RPMI7951 (cell line): ENCODE measurements at places on chromosomes 12 and 14.

DNA sequence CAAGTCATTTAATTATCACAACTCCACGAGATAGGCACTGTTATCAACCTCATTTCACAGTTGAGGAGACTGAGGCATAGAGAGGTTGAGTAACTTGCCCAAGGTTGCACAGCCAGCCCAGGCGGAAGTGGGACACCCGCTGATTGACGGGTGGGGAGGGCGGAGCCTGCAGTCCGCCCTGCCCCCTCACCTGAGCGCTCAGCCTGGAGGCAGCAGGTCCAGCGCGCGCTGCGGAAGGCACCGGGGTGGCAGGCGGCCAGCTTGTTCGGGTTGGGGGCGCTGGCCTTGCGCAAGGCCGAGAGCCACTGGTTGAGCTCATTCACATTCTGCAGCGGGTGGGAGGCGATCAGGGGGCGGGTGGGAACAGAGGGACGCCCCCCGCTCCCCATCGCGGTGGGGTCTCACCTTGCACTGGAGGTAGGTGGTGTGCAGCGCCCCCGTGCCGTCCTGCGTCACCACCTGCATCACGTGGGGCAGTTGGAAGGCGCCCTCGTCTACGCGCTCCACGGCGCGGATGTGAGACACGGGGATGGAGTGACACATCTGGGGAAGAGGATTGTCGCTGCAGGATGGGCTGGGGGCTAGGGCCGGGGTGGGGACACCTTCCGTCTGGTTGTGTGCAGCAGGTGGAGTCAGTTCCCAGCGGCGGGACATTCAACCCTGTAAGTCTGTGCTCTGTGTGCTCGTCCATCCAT lies 31.7 kb downstream of the RASAL1 start:
- DNase-seq: no peak

GRCh38 chr12:1811281-1811947 lies 9.0 kb upstream of the LRTM2 start:
- peak; percentile 26 for DNase-seq

DNA sequence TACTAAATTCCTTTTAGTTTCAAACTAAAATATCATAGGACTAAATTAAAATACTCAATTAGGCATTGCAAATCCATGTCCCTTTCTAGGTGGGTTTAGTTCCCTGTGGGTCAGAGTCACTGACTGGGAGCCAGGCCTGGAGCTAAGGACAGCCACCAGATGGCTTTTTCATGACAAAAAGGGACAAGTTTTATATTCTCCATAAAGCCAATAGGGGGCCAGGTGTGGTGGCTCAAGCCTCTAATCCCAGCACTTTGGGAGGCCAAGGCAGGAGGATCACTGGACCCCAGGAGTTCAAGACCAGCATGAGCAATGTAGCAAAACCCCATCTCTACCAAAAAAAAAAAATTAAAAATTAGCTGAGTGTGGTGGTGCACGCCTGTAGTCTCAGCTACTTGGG lies 35.4 kb upstream of the EIF5 start:
- no peak for DNase-seq

- no peak for DNase-seq
Observed at GRCh38 chr12:103830730-103831320, 10.2 kb downstream of the NT5DC3 start.

- DNase-seq: no peak
Observed at GRCh38 chr14:98551028-98551427, 721.0 kb downstream of the BCL11B start.

DNA sequence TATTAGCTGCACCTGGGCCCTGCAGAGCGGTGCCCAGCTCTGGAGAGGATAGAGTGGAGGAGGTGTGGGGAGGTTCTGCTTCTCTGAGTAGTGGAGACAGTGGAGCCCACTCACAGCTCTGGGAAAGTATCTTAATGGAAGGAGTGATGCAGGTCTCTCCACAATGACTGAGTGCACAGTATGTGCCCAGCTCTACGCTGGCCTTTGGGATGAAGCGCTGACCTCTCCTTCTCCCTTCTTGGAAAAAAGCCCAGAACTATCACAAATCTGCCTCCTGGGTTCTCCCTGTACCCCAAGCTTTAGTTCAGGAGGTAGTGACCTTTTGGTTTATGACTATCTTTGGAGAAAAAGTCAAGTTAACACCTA lies 495 bp upstream of the KRT3 start:
- DNase-seq: no peak

GRCh38 chr12:18723752-18724151 lies 14.1 kb downstream of the PLCZ1 start:
- DNase-seq: peak; percentile 74

- no peak for DNase-seq
Observed at GRCh38 chr14:91919814-91920213, 27.7 kb downstream of the FBLN5 start.
